Inflammatory macrophage (primary cell): ENCODE measurements at places on chromosomes 12 and 14.

- no peak for DNase-seq
Measured at GRCh38 chr12:85273381-85274314, 6.4 kb upstream of the ALX1 start.

- DNase-seq: no peak
Measured at GRCh38 chr14:91341751-91342154, 75.9 kb downstream of the CCDC88C start.

GRCh38 chr14:74133833-74134481, 49.2 kb downstream of the LIN52 start:
- DNase-seq: peak; percentile 23

GRCh38 chr12:95942524-95943329, at the start of gene CCDC38:
Gene CCDC38 (minus strand): TSS chr12:95942614. CDS start chr12:95936509, 6,105 bp downstream.
- DNase-seq: peak; percentile 79

DNA sequence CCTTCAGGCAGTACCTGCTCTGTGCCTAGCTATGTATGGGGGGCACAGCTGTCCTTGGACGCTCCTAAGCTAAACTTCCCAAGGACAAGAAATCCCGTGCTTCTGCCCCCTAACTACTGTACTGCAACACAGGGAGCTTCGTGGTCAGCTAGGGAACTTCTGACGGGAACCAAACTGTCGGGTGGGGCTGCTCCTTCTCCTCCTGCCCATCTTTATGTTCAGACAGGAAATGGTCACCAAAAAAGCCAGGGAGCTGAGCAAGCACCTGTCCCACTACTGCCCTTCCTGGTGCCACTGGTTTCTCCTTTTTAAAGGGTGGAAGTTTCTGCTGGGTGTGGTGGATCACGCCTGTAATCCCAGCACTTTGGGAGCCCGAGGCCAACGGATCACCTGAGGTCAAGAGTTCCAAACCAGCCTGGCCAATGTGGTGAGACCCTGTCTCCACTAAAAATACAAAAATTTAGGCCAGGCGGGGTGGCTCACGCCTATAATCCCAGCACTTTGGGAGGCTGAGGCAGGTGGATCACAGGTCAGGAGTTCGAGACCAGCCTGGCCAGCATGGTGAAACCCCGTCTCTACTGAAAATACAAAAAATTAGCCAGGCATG, 26.6 kb downstream of the PXN start:
- no peak for DNase-seq

- no peak for DNase-seq
Measured at GRCh38 chr12:23210573-23210972, 585.6 kb downstream of the ETNK1 start.

- DNase-seq: no peak
Measured at GRCh38 chr12:121787063-121788025, 6.1 kb downstream of the RHOF start.

DNA sequence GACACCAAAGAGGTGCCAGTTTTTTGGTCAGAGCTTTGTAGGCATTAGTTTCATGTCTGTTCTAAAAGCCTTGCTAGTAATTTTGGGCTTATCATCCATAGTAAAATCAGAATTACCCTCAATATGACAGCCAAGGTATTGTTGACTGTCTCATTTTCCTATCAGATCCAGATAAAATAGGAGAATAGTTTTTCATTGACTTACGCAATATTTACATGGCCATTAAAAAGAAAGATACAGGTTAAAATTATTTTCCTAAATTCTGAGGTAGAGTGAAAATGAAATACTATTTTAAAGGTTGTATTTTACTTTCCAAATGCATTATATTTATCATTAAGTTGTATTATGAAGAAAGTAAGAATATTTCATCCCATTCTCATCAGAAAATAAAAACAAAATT, 203.7 kb downstream of the LRFN5 start:
- DNase-seq: no peak

DNA sequence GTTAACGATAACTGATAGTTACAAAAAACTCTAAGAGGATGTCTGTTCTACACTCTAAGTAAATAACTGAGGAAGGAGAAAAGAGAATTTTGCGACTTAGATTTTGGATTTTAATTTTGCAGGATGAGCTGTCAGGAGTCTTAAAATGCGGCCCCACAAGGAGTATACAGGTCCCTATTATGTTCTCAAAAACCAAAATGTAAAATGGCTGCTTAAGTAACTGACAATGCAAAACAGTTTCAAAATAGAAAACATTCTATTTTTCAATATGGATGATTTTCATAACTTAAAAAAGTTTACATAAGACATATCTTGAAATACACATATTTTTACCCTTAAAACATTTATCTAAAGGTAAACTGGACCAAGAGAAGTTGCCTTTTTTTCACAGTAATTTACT, 2.6 kb downstream of the CD69 start:
- no peak for DNase-seq

- peak; percentile 60 for DNase-seq
Measured at GRCh38 chr12:52156757-52157565, 34.9 kb downstream of the KRT80 start.

DNA sequence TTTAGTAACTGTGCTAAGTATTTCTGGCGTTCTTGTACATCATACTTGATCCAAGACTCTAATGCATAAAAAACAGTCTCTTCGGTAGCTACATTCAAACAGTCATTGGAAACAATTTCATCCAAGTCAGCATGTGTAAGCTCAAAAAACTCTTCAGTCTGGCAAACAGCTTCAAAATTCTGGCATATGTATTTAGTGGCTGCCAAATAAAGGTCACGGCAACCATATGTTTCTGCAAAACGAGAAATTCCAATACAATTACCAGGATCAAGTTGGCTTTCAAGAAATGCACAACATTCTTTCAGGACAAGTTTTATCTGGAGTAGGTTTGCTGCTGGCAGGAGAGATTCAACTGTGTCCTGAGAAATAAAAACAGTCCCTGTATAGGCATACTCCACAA, 16.5 kb downstream of the KLHL28 start:
- DNase-seq: no peak

- DNase-seq: peak; percentile 53
Measured at GRCh38 chr14:23727566-23728335, 91.6 kb downstream of the DHRS2 start.

GRCh38 chr14:103128631-103129300, 5.5 kb downstream of the TNFAIP2 start:
- no peak for DNase-seq

GRCh38 chr12:66620026-66620425, 58.9 kb downstream of the GRIP1 start:
- DNase-seq: no peak

DNA sequence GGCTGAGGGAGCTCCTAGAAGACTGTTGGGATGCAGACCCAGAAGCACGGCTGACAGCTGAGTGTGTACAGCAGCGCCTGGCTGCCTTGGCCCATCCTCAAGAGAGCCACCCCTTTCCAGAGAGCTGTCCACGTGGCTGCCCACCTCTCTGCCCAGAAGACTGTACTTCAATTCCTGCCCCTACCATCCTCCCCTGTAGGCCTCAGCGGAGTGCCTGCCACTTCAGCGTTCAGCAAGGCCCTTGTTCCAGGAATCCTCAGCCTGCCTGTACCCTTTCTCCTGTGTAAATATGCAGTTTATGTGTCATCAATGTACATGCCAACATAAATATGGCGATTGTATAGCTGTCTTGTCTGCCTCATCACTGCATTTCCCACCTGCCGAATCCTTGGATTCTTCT, 7.5 kb downstream of the AMHR2 start:
- DNase-seq: no peak

- no peak for DNase-seq
Measured at GRCh38 chr12:20274008-20274407, 94.3 kb upstream of the PDE3A start.

DNA sequence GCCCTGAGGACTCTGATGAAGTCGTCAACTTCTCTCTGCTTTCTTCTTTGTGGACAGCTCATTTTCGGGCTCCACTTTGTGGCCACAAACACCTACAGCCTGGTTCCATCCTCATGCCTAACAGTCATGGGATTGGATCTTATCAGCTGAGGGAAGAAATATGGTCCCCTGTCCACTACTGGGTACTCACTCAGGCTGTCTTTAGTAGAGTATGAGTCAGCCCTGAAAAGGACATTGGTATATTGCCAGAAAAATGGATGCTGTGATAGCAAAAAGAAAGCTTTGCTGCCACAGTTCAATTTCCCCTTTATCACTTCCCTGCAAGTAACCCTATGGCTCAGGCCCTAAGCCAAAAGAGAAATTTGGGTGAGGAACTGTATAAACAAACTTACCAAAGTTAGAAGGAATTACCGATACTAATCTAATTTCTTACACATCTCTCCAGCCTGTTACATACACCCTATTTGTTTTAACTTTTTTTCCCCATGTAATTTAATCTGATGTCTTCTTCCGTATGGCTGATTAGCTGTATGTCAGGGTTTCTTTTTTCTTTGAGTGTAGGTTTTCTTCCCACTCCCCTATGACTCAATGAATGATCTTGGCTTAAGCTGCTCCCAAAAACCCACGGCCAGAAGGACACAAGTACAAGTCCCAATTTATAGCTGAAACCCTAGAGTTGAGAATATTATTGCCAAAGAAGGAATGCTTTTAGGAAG, 29.1 kb downstream of the MTHFD1 start:
- peak; percentile 77 for DNase-seq

GRCh38 chr14:93799989-93800921, 12.0 kb upstream of the PRIMA1 start:
- DNase-seq: no peak

DNA sequence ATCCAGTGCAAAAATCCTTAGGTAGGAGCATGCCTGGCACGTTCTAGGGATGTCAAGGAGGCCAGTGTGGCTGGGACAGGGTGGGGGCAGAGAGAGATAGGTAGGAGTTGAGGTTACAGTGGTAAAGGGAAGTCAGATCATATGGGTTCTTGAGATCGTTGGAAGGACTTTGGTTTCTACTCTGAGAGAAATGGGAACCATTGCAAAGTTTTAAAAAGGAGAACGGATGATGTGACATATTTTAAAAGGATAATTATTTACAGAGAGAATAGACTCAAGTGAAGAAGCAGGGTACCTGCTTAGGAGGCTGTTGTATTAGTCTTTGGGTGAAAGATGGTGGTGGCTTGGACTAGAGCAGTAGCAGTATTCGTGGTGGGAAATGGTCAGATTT, 47.6 kb upstream of the ATP2B1 start:
- DNase-seq: peak; percentile 83

GRCh38 chr12:86724716-86725115, 468.5 kb upstream of the MGAT4C start:
- DNase-seq: no peak

DNA sequence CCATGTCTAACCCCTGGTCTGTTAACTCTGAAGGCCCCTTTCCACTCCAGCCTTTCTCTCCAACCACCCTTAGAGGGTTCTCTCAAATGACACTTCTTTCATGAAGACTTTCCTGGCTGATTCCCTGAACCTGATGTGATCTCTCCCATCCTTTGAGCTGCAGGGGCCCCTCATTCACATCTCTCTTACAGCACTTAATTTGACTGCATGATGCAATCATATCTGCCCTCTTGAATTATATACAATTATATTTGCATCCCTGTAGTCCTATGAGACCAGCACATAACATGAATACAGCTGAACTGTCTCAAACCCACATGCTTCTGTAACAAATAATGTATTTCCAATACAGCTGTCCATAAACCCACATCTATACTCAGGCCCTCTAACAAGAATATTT, 56.4 kb downstream of the PPP2R5E start:
- DNase-seq: no peak

DNA sequence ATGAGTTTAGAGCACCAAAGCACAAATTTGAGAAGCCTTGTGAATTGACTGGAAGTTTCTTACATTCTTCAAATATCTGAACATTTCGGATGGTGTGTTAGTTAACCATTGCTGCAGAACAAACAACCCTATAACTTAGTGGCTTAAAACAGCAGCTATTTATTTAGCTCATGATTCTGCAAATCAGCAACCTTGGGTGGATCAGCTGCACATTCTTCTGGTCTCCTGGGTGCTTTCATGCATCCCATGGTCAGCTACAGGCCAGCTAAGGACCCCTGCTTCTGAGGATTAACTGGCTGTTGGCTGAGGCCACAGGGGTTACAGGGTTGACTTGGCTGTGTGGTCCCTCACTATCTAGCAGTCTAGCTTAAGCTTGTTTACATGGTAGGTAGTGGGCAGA, 114.0 kb upstream of the HIF1A start:
- no peak for DNase-seq

- no peak for DNase-seq
Measured at GRCh38 chr12:116182359-116183063, 95.0 kb downstream of the MED13L start.

DNA sequence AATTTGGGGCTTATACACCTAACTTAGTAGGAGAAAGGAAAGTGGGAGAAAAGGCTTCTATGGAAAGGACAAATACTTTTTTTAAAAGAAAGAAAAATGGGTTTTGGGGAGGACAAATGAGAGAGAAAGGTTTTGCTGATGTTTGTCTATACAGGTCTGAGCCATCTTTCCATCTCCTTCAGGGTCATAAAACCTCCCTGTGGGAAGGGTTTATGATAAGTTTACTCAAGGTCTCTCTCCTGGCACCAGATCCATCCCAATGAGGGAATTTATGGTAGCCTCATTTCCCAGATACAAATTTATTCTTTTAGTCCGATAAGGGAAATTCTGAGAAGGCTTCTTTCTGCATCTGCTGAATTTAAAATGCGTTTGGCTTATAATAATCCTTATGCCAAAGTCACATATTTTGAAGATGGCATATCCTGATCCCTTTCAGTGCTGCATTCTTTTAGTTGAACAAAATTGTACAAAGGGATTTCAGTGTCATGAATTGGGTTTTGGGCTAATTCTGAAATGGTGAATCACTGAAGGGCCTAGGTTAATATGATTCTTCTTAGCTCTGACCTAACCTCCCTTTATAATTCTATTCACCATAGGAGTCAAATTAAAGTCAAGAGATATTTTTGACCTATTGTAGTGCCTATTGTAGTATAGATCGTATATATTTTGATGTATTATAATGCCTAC, 173.5 kb upstream of the DYRK2 start:
- no peak for DNase-seq

- no peak for DNase-seq
Measured at GRCh38 chr14:91253795-91254323, 9.4 kb upstream of the GPR68 start.

GRCh38 chr12:121033625-121034349, 5.3 kb downstream of the OASL start:
- peak; percentile 37 for DNase-seq

DNA sequence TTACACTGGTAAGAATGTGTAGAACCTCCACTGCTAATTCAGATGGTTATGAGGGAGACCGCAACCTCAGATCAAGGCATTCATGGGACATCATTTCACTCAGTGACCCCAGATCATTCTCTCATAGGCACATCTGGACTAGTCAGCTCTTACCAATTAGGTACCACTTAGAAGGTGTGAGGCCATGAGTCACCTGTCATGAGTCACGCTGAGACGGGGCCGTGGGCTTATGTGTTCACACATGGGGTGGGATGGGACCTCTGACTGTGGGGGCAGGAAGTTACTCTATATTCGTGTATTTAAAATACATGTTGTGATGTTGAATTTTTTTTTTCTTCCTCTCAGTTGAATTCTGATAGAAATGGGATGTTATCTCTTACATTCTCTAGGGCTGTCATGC, 55.9 kb downstream of the CCDC92 start:
- DNase-seq: no peak

GRCh38 chr12:62301799-62302133, 41.6 kb downstream of the USP15 start:
- no peak for DNase-seq
